ENCODE measurements at places on chromosomes 16 and 17.

DNA sequence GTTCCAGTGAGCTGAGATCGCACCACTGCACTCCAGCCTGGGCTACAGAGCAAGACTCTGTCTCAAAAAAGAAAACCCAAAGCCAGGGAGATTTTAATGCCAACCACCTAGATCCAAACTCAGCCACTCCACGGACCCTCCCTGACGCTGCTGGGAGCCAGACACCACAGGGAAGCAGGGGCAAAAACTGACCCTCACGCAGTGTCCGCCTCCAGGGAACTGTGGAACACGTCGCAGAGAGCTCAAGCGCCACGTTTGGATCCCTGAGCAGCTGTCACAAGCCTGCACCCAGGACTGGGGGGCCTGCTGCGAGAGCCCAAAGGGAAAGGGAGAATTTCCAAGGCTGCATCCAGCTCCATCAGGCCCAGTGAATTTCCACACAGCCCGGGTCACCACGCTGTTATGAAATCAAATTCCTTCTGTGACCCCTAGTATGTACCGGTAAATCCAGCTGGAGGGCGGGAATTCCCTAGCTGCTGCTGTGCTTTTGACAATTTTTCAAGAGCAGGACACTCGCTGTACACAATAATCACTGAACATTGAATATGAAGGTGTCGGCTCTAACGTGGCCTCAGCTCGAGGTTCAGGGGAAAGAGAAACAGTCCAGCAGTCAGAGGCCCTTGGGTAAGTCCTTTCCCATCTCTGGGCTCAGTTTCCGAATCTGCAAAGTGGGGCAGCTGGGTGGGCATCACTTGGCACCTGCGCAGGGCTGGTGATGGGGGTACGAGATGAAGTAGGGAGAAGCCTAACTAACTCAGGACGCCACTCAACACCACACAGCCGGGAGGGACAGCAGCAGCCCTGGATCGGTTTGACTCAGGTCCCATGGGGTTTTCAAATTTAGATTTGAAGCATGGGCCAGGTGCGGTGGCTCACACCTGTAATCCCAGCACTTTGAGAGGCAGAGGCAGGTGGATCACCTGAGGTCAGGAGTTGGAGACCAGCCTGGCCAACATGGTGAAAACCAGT, 8.6 kb downstream of the CARHSP1 start:
- no peak for DNase-seq

DNA sequence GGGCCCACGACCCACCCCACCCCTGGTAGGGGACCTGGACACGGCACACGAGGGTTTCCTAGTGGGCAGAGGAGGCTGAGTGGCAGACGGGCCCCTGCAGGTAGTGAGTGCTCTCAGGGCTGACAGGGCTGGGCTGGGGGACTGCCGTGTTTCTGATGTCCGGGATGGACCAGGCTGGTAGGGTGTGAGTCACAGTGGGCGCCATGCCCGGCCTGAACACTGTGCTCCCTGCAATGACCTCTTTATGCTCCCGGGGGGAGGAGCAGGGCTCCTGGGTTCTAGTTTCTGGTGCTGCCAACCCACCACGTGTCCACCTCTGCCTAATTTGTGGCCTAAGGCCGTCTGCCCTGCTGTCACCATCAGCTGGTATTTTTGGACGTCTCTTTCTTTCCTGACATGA, 26.3 kb downstream of the ARHGAP23 start:
- DNase-seq: no peak

- DNase-seq: no peak
Measured at GRCh38 chr16:4277987-4278513, 5.2 kb upstream of the TFAP4 start.

GRCh38 chr17:41730479-41730878, 4.0 kb downstream of the HAP1 start:
- no peak for DNase-seq

DNA sequence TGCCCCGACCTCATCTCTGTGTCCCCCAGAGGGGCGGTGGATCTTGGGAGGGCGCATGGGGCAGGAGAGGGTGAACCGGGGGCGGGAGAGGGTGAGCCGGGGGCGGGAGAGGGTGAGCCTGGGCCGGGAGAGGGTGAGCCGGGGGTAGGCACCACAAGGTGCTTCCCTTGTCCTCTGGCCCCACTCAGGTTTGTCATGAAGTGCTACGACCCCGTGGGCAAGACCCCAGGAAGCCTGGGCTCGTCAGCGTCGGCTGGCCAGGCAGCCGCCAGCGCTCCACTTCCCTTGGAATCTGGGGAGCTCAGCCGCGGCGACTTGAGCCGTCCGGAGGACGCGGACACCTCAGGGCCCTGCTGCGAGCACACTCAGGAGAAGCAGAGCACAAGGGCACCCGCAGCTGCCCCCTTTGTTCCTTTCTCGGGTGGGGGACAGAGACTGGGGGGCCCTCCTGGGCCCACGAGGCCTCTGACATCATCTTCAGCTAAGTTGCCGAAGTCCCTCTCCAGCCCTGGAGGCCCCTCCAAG, 18.9 kb downstream of the ASPSCR1 start:
- no peak for DNase-seq

DNA sequence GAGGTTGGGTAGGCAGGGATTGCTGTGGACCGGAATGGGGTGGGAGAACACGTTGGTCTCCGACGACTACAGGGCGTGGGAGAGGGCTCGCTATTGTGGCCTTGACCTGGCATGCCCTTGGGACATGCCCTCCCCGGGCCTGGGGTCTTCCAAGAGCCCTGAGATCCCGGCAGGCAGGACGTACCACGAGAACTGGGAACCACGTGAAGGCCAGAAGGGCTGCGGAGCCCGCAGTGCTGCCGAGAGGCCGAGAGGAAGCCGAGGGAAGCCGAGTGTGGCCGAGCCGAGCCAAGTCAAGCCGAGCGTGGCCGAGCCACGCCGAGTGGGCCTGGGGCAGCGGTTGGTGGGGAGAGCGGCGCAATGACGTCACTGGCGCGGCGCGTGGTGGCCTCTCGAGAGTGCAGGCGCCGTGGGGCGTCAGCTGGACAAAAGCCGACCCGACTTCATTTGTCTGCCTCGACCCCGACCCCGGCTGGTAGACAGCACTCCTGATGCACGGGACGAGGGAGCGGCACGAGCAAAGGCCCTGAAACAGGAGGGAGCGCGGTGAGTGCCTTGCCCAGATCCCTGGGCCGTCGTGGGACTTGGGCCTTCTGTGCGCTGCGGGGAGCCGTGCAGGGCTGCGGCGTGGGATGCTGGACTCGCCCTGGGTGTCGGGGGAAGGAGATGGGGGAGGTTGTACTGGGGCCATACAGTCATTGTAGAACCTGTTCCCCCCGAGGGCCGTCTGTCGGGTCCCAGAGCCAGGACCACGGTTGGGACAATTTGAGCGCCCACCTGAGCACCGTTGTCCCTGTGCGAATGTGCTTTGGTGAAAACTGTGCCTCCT, 6.6 kb downstream of the SOCS1 start:
- no peak for DNase-seq

DNA sequence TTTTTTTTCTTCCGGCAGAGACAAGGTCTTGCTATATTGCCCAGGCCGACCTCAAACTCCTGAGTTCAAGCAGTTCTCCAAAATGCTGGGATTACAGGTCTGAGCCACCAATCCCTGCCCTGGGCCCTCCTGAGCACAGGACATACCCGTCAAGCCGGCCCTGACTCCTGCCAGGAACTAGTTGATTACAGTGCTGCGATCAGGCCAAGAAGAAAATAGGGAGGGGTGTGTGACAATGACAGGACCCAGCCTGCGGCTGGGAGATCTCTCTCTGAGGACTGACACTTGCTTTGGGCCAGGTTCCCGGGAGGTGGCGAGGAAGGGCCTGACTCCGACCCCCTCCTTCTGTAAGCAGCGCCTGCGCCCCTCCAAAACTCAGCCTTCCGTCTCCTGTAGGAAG, 276.6 kb downstream of the MRTFB start:
- no peak for DNase-seq

- DNase-seq: no peak
Measured at GRCh38 chr17:15023589-15024336, 241.4 kb downstream of the PMP22 start.

GRCh38 chr16:11706180-11706742, 36.4 kb downstream of the TXNDC11 start:
- DNase-seq: no peak

DNA sequence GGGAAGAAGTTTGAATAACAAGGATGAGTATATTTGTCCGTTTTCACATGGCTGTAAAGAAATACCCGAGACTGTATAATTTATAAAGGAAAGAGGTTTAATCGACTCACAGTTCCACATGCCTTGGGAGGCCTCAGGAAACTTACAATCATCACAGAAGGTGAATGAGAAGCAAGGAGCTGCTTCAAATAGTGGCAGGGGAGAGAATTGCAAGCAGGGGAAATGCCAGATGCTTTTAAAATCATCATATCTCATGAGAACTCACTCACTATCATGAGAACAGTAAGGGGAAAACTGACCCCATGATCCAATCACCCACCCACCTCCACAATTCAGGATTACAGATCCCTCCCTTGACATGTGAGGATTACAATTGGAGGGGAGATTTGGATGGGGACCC, 212.8 kb upstream of the CDH8 start:
- DNase-seq: no peak

DNA sequence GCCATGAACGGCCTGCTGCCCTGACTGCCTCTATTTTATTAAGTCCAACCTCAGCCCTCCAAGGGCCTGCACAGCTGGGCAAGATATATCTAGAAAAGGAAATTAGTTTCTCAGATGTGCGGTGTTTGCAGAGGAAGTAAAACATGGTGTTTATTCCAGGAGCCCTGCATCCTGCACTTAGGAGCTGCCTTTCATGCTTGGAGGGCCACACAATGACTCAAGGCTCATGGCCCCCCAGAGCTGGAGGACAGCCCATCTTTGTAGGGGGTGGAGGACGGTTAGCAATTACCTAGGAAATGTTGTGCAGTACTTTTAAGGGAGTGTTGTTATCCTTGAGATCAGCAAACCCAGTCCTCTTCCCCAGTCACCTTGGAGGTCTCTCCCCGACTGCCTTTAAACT, 80.5 kb downstream of the COPRS start:
- DNase-seq: no peak

DNA sequence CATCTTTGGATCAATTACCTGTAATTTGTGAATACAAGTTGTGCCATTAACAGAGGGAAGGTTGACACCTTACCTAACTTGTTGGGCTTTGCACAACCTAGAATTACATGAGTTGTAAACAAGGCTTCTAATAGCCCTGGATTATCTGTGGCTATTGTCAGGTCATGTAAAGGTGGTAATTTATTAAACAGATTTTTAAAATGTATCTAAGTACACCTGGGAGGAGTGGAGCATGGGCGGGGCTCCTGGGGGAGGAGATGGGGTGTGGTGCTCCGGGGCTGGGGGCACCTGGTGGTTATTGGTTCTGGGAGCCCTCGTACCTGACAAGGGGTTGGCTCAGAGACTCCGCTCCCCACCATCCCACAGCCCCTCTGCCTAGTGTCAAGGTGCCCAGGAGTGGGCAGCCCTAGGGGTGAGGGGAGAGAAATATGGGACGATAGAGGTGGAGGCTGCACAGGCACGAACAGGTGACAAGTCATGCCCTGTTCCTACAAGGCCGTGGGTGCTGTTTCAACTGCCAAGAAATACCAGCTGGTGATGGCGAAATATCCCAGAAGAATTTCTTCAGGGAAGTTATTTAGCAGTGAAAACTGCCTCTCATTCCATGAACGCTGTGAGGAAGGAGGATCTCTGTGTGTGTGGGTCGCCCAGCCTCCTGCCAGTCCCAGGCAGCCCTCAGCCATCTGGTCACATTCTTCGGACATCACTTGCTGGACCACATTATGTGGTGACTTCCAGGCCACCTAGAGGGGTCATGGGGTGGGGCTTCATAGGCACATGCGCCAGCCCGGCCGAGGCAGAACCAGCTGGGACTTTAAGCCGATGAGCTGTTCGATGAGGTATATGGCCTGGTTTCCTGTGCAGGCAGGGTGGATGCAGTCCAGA, 55.5 kb upstream of the IRX3 start:
- no peak for DNase-seq

GRCh38 chr16:28823291-28823872, 583 bp downstream of the ATXN2L start:
- DNase-seq: no peak

DNA sequence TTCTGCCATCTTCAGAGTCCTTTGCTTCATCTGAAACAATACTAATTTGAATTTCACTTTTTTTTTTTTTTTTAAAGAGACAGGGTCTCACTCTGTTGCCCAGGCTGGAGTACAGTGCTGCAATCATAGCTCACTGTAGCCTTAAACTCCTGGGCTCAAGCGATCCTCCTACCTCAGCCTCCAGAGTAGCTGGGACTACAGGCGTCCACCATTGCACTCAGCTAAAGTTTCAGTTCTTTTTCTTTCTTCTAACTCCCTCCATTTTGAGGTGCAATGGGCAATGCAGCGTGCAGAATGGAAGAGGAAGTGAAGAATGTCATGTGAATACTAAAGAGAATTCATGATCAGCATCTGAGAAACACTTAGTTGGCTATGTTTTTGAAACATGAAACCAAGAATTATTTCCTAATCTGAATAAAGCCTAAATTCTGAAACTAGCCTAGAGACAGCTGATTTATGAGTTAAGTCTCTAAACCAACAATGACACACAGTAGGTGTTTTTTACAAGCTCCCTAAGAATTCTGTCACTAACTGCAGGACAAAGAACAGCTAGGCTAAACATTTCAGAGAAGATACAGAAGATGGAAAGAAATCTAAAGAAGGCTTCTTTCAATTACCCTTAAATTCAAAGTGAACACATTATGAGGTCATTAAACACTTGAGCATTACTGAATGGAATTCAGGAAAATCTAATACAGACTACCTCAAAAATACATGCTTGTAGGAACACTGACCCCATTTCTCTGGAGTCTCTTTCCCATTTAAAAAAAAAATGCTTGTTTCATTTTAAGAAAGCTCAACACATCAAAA, 21.0 kb downstream of the SNN start:
- peak; percentile 52 for DNase-seq

- no peak for DNase-seq
Measured at GRCh38 chr17:4006165-4006589, 41.9 kb upstream of the ATP2A3 start.

DNA sequence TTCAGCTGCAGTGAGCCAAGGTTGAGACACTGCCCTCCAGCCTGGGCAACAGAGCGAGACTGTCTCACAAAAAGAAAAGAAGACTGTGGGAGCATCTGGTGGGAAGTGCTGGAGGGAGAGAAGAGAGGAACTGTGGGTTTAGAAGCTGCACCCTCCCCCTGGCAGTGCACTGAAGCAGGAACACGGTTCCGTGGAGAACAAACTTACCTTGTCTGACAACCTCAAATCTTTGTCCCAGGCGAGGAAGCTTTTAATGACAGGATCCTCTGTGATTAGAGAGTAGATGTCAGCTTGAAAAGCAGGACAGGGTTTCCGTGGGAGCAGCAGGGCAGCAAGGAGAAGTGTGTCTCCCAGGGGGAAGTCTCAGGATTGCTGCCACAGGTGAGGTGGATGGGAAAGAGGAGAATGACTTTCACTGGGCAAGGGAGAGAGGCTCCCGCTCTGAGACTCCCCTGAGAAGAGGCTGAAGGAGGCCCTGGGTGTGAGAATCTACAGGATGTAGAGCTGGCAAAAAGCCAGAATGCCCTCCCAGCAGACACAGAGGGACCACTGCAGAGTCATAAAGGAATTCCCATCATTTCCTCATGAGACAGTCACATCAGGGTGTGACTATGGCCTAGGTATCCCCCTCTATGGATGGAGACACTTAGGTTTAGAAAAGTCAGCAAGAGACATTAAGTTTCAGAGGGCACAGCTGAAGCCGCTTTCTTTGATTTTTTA, 22.9 kb downstream of the PRR11 start:
- no peak for DNase-seq
